RCC 7860 (cell line): ENCODE measurements at places on chromosomes 1 and 21.

- DNase-seq = peak; percentile 35
Observed at GRCh38 chr1:178241057-178241456, 147.2 kb downstream of the RASAL2 start.

DNA sequence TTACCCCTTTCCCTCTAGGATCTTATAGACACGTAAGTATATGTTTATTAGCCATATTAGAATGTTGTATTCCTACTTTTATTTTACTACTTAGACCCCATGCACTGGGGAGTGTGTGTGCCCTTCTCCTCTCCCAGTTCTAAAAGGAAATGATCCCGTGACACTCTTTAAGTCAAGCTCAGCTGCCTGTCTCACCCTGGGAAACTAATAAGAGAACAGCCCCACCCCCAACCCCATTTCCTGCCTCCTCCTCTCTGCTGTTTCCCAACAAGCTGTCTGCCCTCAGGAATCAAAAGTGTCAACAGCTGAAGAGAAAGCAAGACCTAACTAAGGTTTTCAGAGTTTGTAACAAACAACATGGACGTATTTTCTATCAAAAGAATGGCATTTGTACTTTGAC, 92.6 kb upstream of the VAV3 start:
- no peak for DNase-seq

GRCh38 chr1:11929849-11930248, 3.6 kb upstream of the KIAA2013 start:
- no peak for DNase-seq

GRCh38 chr21:15306271-15306670, 241.5 kb upstream of the NRIP1 start:
- no peak for DNase-seq

- no peak for DNase-seq
Observed at GRCh38 chr1:59900640-59901039, 25.9 kb downstream of the CYP2J2 start.

DNA sequence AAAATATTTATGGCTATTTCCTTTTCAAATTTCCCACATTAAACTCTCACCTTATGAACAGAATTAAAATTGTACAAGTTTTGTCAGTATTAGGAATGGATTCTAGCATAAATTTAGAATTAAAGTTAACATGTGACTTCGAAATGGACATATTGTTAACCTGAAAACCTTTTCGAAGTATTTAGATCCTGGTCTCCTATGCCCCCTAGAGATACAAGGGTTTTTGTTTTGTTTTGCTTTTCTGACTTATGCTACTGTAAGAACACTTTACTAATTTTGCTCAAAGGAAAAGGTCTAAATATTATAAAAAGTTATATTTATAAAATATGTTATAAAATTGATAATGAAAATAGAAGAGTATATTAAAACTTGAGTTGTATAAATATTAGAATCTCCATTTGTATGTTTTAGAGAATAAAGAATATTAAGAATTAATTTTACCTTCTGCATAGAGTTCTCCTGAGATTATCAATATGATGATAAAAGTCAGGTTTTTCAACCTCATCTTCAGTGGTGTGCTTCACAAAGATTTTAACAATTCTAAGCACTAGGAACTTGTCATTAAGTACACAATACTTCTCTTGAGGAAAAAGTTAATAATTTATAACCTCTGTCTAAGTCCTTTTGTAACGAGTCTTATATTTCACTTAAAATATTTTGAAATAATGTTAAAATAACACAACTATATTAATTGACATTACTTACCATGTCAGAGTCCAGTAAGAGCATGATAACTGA, at the start of gene F13B:
TSS of gene F13B (minus strand) at position 542 of the 738 bp plus-strand sequence. CDS start at position 505, 37 bp downstream.
- no peak for DNase-seq

- no peak for DNase-seq
Observed at GRCh38 chr1:119428991-119429390, 14.0 kb downstream of the HSD3B2 start.

- DNase-seq = no peak
Observed at GRCh38 chr21:44511219-44511937, 28.6 kb downstream of the KRTAP10-1 start.

GRCh38 chr1:172338295-172338735, 82.2 kb upstream of the C1orf105 start:
- no peak for DNase-seq

- DNase-seq = peak; percentile 93
Observed at GRCh38 chr1:169363046-169363730, 4.4 kb downstream of the NME7 start.

DNA sequence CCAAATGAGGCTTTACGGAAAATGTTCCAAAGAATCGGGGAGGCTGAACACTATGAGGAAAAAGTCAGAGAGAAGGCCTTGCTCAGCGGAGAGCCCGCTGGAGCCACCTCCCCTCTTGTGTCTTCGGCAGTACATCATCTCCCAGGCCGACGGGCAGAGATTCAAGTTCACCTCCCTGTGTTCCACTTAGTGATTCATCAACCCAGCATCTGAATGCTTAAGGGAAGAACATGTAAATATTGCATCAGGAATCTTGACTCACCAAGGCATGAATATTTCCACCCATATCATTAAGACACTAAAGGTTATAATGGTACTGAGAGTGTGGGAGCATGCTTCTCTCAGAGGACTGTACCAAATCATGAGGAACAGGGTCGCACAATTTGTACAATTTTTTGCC, 172.5 kb downstream of the ST6GALNAC5 start:
- DNase-seq = peak; percentile 94

DNA sequence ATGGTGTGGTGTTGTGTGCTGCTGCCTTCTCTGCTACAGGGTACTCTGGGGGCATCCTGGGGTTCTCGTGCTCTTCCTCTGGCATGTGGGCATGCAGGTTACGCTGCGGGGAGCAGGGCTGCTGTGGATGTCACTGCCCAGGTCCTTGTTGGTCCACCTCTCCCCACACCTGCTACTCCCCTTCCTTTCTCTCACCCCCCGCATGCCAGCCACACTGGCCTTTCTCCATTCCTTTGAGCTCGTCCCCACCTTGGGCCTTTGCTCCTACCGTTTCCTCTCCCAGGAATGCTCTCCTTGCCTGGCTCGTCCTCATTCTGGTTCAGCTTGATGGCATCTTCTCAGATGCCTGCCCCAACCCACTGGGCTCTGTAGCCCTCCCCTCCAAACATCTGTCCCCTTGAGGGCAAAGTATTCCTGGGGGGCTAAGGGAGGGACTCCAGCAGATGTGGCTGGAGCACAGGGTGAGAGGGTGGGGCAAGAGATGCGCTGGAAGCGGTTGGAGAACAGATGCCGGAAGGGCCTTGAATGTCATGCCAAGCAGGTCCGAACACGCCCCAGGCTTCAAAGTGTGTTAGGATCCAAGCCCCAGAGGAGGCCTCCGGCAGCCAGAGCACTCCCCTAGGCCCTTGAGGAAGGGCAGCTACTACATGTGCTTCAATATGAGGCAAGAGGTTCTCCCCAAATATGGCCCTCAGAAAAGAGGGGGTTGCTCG, 23.4 kb downstream of the DMRTB1 start:
- no peak for DNase-seq

DNA sequence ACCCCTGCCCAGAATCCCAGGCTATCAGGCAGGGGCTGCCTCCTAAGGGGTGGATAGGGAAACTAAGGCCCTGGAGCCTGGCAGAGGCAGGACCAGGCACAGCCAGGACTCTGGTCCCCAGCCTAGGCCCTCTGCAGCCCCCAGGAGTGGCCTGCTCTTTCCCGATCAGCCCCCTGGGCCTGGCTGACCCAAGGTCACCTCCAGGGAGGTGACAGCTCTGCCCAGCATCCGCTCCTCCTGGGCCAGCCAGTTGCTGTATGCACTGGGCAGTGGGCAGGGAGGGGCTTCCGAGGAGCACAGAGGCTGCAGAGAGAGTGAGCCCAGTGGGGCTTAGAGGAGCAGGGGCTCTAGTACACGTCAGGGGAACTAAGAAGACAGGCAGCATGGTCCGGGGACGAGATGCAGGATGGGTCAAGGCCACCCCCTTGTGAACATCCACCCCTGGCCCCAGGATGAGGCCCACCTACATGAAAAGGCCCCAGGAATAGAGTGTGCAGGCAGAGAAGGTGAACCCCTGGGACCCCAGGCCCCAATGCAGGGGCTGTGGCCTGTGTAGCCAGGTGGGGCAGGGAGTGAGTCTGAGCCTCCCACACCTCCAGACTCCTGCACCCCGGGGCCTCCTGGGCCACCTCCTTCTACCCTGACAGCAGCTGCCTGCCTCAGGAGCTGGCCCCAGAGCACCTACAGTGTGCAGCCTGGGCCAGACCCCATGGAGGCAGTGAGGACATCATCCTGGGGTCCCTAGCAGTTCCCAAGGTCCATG, 32.8 kb downstream of the WNT9A start:
- no peak for DNase-seq

GRCh38 chr1:67382292-67382691, 47.9 kb downstream of the SERBP1 start:
- DNase-seq = no peak

- DNase-seq = no peak
Observed at GRCh38 chr1:220825819-220826551, 39.3 kb downstream of the MTARC1 start.

- DNase-seq = no peak
Observed at GRCh38 chr1:170424346-170424745, 107.6 kb upstream of the GORAB start.

- DNase-seq = no peak
Observed at GRCh38 chr1:63318201-63318979, 4.0 kb upstream of the FOXD3 start.

- DNase-seq = no peak
Observed at GRCh38 chr21:37224861-37225839, 42.0 kb downstream of the VPS26C start.

- no peak for DNase-seq
Observed at GRCh38 chr1:115596080-115596780, 45.5 kb upstream of the VANGL1 start.

DNA sequence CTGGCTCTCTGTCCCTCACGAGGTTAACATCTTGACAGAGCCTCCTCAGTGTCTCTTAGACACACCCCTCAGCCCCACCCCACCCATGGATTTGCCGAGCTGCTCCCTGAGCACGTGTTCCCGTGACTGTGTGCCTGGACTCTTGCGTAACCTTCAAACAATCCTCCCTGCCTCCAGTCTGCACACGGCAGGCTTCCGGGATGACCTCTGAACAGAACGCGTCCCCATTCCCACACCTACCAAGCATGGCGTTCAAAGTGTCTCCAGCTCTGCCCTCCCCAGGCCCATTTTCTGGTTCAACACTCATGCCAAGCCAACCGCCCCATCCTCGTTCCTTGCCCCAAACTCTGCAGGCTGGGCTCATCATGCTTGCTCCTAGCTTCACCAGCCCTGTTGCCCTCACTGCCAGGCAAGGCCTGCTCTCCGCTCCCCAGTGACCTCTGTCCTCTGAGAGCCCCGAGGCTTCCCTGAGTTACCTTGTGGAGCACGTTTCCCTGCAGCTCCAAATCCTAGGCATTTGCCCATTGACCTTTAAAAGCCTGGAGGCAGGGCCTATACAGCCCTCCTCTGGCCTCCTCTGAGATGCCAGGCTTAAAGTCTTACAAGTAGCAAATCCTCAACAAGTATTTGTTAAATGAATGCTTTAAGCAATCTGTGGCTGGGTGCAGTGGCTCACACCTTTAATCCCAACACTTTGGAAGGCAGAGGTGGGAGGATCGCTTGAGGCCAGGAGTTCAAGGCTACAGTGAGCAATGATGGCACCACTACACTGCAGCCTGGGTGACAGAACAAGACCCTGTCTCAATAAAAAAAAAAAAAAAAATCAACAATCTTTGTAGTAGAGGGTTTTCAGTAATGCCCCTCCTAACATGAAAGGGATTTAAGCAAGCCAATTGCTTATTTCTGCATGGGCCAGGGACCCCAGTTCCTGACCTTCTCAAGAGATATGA, 5.0 kb downstream of the AGT start:
- no peak for DNase-seq

DNA sequence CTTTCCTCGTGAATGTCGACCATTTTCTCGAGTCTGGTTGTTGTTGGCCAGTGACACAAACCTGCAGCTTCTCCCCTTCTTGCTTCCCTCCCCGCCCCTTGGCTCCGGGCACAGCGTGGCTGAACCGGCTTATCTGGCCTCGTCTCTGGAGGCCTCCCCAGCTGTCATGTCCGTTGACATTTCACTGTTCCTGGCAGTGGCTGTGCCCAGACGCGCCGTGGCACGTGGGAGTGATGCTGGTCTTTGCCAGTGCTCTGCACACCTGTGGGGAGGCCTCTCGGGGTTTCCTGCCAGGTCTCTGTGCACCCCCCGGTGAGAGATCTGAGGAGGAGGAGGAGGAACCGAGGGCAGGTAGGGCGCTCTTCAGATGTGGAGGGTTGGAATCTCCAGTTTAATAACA, 23.7 kb downstream of the SKI start:
- DNase-seq = no peak

- DNase-seq = peak; percentile 18
Observed at GRCh38 chr1:197302775-197303174, 34.7 kb downstream of the CRB1 start.

DNA sequence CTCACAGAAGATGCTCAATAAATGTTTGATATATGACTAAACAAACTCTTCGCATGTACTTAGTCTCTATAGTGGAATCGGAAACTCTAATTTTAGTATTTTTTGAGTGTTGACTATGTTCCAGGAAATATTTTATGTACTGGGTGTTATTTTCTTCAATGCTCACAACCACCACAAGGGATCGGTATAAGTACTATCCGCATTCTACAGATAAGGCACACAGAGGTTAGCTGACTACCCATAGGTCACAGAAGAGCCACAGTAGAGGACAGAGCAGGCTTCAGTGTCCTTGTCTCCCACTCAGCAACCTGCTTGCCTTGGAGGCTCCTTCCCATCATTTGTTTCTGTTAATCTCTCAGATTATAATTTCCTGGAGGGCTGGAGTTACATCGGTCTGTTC, 451.3 kb downstream of the OMA1 start:
- DNase-seq = no peak

- DNase-seq = no peak
Observed at GRCh38 chr21:26096494-26097371, 73.8 kb downstream of the APP start.

DNA sequence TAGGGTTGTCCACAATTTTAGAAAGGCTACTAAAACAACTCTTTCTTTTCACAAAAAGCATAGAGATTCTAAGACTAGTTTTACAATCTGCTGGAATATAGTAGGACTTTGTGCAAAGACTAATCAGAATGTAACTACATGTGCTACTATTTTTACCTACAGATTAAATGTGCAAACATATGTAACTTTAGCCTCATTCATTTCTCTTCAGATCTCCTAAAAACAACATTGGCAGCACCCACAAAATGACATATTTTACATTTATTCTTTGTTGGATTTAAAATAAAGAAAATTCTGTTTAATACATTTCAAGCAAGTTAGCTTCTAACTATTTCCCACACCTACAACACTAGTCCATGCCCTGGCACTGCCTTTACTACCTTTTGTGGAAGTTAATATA, 292.2 kb downstream of the AKT3 start:
- DNase-seq = no peak

GRCh38 chr1:210938416-210938925, 195.5 kb downstream of the KCNH1 start:
- DNase-seq = peak; percentile 57

GRCh38 chr1:172638885-172639831, 19.7 kb upstream of the FASLG start:
- peak; percentile 98 for DNase-seq
